ENCODE measurements at places on chromosomes 12 and 14.

GRCh38 chr12:113909776-113910420, 56.2 kb downstream of the RBM19 start:
- no peak for DNase-seq

GRCh38 chr14:75823334-75823733, 158.5 kb downstream of the TGFB3 start:
- DNase-seq = no peak

DNA sequence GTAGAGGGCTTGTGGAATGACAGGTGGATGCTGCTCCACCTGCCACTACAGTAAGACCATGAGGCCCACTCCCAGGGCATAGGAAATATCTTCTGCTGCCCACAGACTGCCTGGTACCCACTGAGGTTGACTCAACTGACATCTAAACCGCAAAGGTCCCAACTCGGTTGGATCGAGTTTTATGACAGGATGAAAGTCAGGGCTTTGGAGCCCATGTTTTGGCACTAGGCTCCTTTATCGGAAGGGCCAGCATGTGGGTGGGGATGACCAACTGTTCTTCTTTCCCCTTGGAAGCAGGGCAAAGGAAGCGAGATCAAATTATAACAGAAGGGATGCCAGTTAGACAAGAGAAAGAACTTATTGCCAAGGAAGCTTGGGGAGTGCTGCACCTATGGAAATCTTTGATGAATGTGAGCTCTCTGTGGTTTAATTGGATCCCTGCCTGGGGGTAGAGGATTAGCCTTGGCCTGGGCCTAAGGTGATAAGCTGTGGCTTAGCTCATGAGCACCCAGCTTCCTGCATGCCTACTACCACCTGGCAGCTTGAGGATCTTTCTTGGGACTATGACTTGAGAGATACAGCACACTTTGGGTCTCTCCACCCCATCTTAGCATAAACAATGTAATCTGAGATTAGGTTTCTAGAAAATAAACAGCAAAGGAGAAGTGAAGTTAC, 121.8 kb downstream of the KCNA5 start:
- DNase-seq = no peak

- no peak for DNase-seq
These were observed 8.9 kb upstream of the PFDN5 start for GRCh38 chr12:53286448-53286847.

DNA sequence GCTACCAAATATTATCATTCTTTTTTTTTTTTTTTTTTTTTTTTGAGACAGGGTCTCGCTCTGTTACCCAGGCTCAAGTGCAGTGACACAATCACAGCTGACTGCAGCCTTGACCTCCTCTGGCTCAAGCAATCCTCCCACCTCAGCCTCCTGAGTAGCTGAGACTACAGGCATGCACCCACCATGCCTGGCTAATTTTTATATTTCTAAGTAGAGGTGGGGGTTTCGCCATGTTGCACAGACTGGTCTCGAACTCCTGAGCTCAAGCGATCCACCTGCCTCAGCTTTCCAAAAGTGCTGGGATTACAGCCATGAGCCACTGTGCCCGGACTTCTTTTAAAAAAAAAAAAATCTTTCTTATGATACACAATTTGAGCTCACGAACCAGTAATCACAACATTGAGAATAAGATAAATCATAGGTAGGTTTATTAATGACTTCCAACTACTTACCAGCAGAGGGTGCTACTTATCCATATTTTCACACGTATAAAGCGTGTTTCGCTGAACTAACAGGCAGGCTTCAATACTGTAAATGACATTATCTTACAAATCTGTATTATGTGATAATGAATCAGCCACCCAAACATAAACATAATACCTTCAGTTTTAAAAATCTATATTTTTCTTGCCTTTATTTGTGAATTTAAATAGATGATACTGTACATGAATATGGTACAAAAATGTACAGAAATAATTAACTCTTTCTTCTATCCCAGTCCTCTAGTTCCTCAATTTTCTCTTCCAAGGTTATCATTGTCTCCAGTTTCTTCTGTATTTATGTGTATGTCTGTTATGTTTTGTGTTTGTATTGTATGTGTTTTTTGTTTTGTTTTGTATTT, 42.5 kb upstream of the BCAT1 start:
- no peak for DNase-seq

DNA sequence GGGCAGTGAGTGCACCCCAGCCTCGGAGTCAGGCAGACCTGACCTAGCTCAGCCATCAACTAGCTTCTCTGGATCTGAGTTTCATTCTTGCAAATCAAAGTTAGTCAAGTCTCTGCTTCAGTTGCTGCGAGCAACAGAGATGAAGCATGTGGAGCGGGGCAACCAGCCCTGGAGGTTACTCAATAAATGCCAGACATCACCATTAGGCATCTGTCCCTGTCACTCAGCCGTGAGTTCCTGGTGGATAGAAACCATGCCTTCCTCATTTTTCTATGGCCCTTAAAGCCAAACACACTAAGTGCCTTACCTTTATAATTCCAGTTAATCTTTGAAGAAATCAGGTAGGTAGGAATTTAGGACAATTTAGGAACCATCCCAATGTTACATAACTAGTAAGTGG, 19.3 kb downstream of the RFX4 start:
- no peak for DNase-seq

DNA sequence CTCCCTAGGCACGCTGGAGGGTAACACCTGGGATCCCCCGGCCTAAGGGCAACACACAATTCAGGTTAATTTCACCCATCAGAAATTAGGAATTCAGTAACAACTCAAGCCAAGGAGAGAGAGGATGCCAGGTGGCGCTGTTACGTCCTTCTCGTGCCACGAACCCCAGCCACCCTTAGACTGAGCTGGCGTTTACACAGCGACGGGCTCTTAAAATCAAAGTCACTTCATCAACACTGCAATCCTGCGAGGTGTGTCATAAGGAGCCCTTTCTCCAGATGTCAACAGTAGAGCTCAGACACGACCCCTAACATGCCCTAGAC, 110.6 kb upstream of the TMEM132D start:
- no peak for DNase-seq

- peak; percentile 36 for DNase-seq
These were observed 147.8 kb upstream of the ATP2B1 start for GRCh38 chr12:89856431-89856830.

Measured in stimulated activated naive B cell treated with anti-CD40 and anti-IgM and Interleukin-4, amounts not matched to agents 10 μg/mL and 1 μg/mL and 100 μg/mL, for 72 hours (primary cell).